ENCODE measurements at places on chromosomes 1 and 21.
A peak's percentile ranks its signal among the peaks of the same experiment; 100 is the strongest.

GRCh38 chr1:223233410-223234169 is 90.5 kb upstream of the TLR5 start:
- peak; percentile 84 for DNase-seq

- no peak for DNase-seq
Observed at GRCh38 chr1:214976665-214977064, 105.9 kb upstream of the KCNK2 start.

- no peak for DNase-seq
Observed at GRCh38 chr1:46368791-46369190, 25.3 kb upstream of the FAAH start.

- no peak for DNase-seq
Observed at GRCh38 chr1:115173151-115173550, 83.8 kb upstream of the TSPAN2 start.

- DNase-seq, result no peak
Observed at GRCh38 chr21:33699277-33699676, 57.0 kb downstream of the ITSN1 start.

DNA sequence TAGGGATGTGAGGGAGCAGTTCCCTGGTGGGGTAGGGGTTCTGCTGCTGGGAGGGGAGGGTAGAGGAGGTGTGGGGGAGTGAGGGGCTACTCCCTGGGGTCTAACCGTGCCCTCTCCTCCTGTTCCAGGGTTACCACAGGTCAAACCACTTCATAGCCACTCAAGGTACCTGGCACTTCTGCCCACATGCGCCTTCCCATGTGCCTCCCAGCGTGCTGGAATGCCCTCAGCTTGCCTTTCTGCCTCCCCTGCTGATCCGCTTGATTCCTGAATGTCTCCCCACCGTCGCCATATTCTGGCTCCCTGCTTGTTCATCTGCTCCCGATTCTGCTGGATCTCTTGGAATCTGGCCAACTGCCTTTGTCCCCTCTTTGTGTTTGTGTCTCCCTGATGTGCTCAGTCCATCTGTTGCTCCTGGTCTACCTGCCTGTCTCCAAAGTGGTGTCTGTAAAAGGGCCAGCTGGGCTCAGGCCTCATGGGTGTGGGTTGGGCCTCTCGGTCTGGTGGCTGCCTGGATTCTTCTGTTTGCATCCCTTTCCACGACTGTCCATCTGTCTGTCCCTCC is 74.4 kb downstream of the PTPRU start:
- no peak for DNase-seq

- peak; percentile 44 for DNase-seq
Observed at GRCh38 chr1:165871311-165872067, 44.1 kb downstream of the UCK2 start.

- no peak for DNase-seq
Observed at GRCh38 chr1:118039170-118039569, 109.6 kb downstream of the WDR3 start.

- no peak for DNase-seq
Observed at GRCh38 chr1:47711848-47712492, 274.1 kb downstream of the FOXD2 start.

- peak; percentile 55 for DNase-seq
Observed at GRCh38 chr1:53585129-53585528, 125.9 kb downstream of the DMRTB1 start.

DNA sequence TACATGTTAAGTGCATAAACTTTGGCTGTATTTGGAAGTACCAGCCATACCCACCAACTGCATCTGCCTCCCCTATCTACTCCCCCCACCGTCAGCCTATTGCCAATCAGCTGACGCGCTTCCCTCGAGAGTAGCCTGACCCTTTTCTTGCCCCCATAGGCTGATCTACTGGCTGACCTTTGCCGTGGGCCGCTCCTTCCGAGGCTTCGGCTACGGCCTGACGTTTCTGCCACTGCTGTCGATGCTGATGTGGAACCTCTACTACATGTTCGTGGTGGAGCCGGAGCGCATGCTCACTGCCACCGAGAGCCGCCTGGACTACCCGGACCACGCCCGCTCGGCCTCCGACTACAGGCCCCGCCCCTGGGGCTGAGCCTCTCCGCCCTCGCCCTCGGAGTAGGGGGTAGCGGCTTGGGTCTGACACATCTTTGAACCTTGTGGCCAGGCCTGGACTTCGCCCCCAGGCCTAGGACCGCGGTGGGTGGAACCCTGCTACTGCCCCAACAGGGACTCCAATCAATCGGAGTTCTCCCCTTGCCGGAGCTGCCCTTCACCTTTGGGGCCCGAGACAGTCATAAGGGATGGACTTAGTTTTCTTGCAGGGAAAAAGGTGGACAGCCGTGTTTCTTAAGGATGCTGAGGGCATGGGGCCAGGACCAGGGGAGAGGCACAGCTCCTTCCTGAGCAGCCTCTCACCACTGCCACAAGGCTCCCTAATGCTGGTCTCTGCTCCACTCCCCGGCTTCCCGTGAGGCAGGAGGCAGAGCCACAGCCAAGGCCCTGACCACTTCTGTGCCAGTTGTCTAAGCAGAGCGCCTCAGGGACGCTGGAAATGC is 4.0 kb downstream of the GLMP start:
- peak; percentile 74 for DNase-seq

- no peak for DNase-seq
Observed at GRCh38 chr1:63317817-63318152, 4.6 kb upstream of the FOXD3 start.

DNA sequence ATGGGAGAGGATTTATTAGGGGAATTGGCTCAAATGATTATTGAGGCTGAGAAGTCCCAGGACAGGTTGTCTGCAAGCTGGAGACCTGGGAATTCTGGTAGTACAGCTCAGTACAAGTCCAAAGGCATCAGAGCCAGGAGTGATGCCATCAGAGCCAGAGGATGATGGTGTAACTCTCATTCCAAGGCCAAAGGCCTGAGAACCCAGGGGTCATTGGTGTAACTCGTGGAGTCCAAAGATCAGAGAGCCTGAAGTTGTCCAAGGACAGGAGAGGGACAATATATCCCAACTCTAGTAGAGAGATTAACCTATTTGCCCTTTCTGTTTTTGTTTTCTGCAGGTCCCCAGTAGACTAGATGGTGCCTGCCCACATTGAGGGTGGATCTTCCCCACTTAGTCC is 134.3 kb downstream of the MAP3K21 start:
- DNase-seq, result no peak

- DNase-seq, result no peak
Observed at GRCh38 chr1:187949567-187949966, 1120.8 kb downstream of the PLA2G4A start.

DNA sequence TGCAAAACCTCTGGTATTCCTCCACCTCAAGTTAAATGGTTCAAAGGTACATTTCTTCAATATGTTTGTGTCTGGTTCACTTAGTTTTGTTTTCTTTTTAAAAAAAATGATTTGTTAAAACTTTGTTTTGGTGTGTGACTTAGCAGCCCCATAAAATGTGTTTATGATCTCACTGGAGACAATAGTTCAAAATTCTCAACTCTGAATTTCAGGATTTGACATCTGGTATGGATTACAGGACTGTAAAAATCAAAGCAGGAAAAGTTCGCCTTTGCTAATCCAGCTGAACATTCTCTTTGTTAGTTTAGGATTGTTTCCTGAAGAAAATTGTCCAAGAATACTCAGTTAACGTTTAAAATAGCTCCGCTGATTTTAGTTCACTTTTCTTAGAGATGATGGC is 231.7 kb downstream of the HMCN1 start:
- DNase-seq, result peak; percentile 61

DNA sequence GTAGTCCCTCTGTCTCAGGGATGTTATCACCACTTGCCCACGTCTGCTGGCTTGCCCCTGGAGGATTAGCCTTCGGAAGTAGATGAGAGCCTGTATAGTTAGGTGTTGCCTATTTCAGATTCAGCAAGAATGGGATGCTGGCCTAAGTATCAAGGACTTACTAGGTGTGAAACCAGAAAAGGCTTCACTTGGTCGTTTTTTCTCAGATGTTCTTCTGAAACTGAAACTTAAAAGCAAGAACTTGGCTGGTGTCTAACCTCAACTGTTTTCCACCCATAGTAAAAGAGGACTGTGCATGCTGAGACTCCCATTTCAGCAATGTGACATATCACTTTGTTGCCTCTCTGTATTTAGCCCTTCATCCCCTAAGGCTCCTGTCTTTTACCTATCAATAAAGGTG is 67.0 kb upstream of the LRRC53 start:
- DNase-seq, result no peak

- DNase-seq, result no peak
Observed at GRCh38 chr1:229884765-229885164, 182.3 kb upstream of the GALNT2 start.

GRCh38 chr1:39676948-39677548 is 5.1 kb upstream of the NT5C1A start:
- no peak for DNase-seq

All from fibroblast of skin of right biceps (primary cell).